Stimulated activated CD4-positive, alpha-beta T cell treated with anti-CD3 and anti-CD28 coated beads, Interleukin-4, amount 100 ng/mL, for 48 hours (primary cell): ENCODE measurements at places on chromosomes 16 and 17.
A peak's percentile ranks its signal among the peaks of the same experiment; 100 is the strongest.

DNA sequence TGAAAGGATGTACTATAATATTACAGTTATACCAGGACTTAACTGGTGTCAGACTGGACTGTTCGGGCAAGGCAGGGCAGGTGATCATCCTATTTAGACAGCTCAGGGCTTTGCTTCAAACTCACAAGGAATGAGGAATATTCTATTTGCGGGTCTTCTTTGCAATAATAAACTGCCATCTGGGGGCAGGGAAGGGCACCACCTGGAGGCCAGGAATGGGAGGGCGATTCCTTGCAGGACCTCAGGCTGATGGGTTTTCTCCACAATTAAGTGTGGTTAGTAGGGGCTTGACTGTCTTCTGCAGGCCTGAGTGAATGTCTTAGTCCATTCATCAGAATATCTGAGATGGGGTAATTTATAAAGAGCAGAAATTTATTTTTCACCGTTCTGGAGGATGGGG lies 424.1 kb downstream of the CA10 start:
- no peak for DNase-seq

DNA sequence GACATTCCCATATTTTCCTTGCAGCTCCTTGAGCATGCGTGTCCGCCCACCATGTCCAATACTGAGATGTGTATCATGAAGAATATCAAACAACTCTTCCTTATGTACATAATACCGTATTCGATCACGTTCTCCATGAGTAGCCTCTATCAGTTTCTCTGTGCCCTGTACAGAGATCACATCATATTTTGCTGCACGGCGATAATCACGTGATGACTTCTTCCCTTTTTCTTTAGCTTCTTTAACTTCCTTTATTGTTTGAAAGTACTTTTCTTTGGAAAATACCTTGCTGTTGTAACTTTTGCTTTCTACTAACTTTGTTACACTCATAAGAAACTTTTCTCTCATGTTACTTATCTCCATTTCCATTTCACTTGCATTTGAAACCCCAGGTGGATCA lies 6.6 kb downstream of the KRABD2 start:
- DNase-seq: no peak

GRCh38 chr16:81514041-81514559 lies 69.5 kb downstream of the CMIP start:
- no peak for DNase-seq

- DNase-seq: no peak
Measured at GRCh38 chr17:66819466-66819865, 15.5 kb upstream of the CACNG5 start.

DNA sequence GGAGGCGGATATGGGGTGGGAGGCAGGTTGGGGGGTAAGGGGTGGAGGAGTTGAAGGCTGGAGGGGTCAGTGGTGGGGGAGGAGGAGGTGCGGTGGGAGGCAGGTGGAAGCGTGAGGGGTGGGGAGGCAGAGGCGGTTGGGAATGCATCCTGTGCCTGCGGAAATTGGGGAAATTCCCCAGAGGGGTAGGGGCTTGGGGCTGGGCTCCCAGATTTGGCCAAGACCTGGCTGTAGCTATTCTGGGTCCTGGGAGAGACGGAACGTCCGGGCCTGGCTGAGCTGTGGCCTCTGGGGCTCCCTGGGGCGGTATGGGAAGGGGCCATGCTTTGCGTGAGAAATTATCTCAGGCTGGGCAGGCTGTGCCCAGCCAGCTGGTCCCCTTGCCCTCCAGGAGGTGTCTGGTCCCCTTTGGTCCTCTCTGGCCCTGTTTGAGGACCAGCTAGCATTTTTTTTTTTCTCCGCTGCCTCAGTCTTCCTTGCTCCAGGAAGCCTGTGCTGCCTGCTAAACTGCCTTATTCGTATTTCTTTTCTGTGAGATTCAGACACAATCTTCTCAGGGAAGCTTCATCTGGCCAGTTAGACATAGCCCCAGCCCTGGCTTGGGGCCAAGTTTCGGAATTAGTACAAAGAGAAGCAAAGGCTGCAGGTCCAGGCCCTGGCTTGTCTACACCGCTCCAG lies 7.3 kb upstream of the TRPV2 start:
- DNase-seq: no peak

DNA sequence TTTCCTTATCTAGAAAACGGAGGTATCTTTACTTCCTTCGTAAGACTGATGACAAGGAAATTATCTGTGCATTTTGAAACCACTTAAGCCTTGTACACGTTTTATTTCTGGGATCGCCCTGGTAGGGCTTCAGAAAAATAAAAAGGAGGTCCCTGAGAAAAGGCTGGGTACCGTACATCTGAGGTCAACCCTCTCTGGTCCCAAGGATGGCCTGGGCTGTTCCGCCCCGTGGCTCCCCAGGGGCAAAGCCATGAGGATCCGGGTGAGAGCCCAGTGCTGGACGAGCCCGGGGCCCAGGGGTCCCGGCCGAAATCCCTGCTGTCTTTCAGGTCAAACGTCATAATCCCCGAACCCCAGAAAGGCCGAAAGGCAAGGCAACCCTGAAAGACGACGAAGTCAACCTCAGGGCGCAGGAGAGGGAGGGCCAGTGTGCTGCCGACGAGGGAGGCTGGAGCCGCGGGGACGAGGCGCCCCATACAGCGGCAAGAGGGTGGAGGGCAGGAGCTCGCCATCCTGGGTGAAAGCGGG lies 656 bp upstream of the FUS start:
- DNase-seq: no peak

- no peak for DNase-seq
Measured at GRCh38 chr17:58352596-58353388, 791 bp upstream of the SUPT4H1 start.

DNA sequence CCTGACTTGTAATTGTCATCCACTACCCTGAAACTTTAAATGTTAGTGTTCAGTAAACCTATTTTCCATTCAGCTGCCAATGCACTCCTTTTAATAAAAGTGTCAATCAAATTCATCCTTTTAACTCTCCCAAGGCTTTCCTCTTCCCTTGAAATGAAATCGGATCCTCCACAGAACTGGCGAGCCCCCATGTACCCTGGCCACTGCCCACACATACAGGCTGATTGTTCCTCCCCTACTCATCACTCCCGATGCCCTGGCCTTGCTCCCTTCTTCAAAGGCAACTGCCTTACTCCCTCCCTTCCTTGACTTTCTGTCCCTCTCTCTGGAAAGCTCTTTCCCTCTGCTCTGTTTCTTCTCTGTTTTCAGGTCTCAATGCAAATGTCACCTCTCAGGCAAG lies 7.6 kb downstream of the KRT33A start:
- DNase-seq: no peak

- peak; percentile 17 for DNase-seq
Measured at GRCh38 chr17:49035470-49036269, 38.5 kb downstream of the IGF2BP1 start.

DNA sequence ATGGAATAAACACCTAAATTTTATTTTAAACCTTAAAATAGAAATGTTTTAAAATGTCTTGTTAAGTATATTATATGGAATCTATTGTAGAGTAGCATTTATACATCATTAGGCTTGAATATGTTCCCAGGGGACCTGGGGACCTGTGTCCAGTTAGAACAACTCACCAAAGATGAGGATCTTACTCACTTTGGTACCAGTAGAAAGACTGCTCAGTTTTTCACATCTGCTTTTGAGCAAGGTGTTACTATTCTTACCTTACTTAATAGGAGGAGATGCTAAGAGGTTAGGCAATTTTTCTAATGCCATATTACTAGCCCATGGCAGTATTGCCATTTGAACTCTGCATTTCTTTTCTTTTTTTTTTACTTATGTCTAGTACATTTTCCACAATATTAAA lies 14.7 kb downstream of the STXBP4 start:
- no peak for DNase-seq

DNA sequence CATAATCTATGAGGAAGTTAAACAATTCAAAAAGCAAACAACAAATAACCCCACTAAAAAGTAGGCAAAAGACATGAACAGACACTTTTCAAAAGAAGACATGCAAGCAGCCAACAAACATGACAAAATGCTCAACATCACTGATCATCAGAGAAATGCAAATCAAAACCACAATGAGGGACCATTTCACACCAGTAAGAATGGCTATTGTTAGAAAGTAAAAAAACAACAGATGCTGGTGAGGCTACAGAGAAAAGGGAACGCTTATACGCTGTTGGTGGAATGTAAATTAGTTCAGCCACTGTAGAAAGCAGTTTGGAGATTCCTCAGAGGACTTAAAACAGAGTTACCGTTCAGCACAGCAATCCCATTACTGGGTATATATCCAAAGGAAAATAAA lies 24.4 kb downstream of the TNFRSF13B start:
- DNase-seq: no peak

- DNase-seq: no peak
Measured at GRCh38 chr16:11621920-11622651, 35.4 kb upstream of the LITAF start.
